Activated naive CD4-positive, alpha-beta T cell (primary cell): ENCODE measurements at places on chromosomes 7 and 10.

DNA sequence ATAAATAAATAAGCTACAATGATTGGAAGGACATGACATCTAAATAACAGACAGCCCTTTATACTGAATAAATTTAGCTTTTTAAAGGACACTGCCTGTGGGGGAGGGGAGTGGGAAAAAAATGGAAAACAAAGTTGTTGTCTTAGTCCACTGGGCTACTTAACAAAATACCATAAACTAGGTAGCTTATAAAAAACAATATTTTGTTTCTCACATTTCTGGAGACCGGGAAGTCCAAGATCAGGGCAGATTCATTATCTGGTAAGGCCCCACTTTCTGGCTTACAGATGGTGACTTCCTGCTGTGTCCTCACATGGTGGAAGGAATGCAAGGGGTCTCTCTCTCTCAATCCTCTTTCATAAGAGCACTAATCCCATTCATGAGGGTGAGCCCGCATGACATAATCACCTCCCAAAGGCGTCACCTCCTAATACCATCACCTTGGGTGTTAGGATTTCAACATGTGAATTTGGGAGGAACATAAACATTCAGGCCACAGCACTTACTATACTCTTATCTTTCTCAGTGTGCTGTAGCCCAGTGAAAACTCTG lies 43.0 kb downstream of the DNAJC12 start:
- no peak for DNase-seq

DNA sequence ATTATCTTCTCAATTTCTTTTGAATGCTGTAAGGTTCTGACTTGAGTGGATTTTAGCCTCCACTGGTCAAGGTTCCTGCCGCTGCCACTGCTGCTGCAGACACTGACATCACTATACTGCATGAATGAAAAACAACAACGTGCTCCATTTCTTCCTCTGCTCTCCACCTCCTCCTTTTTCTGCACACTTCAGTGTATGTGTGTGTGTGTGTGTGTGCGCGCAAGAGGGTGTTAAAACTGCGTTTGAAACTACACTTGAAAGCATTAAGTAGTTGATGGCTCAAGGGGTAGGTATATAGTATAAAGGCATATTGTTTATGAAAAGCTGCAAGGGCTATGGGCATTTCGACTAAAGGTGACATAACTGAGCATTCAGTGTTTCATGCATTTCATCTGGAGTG lies 3.5 kb downstream of the GLCCI1 start:
- DNase-seq: no peak

GRCh38 chr10:58897708-58898107 lies 278.7 kb upstream of the PHYHIPL start:
- DNase-seq: no peak

DNA sequence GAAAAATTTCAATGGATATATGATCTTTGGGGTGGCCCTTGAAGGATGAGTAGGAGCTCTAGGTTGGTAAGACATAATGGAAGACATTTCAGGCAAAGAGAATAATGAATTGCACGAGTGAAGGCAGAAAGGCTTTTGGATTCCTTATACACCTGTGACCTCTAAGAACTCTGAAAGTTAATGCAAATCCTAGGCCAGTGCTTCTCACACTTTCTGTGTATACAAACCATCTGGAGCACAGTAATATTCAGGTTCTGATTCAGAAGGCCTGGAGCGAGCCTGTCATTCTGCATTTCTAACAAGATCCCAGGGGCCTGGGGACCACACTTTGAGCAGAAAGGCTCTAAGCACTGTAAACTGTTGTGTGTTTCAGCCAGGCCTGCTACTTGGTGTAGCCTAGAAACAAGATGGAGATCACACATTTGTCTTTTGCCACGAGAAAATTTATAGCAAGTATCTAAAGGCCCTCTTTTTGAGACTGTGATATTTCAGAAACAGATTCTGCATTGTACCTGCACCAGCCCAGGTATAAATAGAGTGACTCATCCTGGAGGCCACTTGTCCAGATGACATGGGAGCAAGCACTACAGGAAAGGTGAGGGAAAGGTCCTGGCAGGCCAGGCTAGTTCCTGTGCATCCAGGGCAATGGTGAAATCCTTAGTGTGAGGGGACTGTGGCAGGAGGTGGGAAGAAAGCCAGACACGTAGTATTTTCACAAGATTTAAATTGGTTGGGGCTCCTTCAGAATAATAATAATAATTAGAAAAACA lies 24.4 kb downstream of the MRPS33 start:
- DNase-seq: no peak

DNA sequence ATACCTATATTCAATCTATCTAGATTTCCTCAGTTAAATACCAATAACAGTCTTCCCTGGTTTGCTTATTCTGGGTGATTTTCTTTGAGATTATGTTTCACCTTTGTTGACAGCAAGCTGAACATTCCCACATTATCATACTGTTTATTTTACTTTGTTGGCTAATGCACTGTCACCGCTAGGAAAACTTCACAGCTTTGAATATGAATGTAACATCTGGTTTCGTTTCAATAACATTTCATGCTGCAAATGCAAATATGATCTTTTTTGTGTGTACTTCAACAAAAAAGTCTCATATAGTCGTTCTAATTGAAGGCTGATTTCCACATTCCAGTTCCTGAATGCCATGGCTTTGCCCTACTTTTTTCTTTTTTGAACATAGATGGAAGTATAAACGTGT lies 946.3 kb upstream of the GHITM start:
- no peak for DNase-seq

GRCh38 chr7:128125816-128126215 lies 94.6 kb upstream of the LRRC4 start:
- DNase-seq: no peak

DNA sequence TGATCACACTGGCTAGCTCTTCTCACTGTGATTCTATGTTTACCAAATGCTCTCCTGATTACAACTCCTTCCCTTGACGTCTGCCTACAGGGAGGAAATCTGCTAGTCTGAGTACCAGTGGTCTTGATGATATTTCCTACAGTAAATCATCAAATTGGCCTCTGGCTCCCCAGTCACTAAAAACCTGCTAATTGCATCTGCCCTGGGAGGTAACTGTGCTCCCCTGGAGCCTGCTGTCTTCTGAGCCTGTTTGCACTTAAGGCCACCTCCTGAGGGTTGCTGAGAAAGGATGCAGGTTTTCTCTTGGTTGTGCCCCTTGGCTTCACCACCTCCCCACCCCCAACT lies 56.0 kb downstream of the ELMO1 start:
- no peak for DNase-seq

DNA sequence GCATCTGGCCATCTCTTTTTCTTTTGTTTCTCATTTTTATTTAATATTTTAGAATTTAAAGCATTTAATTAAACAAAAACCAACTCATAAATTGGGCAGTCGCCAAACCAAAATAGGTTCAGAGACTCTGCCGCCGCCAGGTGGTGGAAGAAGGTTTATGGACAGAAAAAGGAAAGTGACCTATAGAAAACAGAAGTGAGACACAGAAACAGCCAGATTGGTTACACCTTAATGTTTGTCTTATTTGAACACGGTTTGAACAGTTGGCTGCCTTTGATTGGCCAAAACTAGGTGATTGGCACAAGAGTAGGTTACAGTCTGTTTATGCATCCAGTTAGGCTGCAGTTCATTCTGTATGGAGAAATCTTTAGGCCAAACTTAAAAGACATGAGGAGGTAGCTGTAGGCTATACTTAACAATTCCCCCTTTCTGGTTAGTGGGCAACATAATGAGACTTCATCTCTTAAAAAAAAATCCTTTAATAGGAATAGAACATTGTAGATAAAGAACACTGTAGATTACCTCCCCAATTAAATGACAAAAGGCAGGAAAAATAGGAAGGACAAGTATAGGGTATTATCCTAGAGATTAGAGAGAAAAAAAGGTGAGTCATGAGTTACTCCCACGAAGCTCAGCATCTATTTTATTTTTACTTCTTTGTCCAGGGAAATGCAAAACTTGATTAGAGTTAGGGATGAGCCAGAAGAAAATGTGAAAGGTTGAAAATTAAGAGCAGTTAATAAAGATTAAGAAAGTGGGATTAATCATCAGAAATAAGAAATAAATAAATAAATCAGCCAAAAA lies 23.9 kb upstream of the CYCS start:
- DNase-seq: no peak

- DNase-seq: no peak
Observed at GRCh38 chr7:135799881-135800280, 51.3 kb upstream of the FAM180A start.

DNA sequence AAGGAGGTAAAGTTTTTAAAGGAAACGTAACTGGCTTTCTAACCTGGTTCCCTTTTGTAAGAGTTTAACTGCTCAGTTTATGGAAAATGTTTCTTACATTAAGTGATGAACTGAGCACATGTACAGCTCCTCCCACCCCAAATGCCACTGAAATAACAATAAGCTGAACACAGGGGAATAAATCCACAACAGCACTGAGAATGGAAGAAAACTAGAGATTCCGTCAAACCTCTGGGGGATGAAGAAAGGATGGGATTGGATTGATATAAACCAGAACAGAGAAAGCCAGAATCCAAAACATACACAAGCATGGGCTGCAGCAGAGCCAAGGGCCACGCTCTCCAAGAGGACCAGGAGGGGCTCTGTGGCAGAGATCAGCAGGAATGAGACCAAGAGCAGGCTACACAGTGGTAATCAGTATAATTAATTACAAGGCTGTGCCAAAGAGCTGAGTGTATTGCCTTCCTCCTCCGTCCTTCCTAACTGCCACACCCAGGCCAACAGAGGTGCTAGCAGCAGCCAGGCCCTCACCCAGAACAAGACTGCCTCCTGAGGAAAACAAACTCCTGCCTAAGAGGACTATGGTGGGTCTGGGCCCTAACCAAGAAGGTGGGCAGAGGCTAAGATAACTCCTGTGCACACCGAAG lies 73.9 kb downstream of the KIAA1549 start:
- DNase-seq: no peak

DNA sequence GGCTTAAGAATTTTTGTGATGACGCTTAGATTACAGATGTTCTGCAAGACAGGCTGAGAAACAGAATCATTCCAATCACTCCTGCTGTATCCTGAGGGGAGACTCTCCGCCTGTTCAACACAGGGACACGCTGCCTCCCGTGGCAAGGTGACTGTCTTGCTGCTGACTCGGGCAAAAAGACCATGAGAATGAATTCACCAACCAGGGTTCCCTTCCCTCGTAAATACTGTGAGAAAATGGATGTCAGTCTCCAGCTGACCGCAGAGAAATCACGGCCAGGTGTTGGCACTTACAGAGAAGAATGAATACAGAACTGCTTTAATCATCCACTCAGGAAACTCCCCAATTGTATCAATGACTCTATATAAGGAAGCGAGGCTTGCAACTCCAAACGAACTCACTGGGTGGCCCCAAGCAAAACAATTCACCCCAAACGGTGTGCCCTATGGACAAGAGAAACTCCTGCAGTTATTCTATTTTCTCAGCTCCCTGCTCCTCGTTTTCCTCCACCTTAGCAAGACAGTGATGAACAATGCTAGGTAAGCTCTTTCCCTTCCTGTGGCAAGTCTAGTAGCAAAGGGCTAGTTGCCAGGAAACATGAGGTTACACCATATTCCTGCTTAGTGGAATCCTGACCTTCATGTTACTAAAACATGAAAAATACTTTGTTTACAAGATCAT lies 22.8 kb downstream of the GNA12 start:
- DNase-seq: no peak

DNA sequence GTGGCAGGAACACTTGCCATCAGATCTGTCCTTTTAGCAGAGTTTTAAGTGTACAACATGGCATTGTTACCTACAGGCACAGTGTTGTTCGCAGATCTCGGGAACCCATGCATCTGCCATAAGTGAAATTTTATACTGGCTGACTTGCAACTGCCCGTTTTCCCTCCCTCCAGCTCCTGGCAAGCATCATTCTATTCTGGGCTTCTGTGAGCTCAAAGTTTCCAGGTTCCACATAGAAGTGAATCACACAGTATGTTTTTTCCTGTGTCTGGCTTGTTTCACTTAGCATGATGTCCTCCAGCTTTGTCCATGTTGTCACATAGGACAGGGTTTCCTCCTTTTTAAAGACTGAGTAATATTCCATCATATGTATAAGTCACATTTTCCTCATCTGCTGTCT lies 56.6 kb downstream of the C10orf143 start:
- DNase-seq: no peak

GRCh38 chr10:86498598-86498997 lies 23.0 kb downstream of the WAPL start:
- no peak for DNase-seq

DNA sequence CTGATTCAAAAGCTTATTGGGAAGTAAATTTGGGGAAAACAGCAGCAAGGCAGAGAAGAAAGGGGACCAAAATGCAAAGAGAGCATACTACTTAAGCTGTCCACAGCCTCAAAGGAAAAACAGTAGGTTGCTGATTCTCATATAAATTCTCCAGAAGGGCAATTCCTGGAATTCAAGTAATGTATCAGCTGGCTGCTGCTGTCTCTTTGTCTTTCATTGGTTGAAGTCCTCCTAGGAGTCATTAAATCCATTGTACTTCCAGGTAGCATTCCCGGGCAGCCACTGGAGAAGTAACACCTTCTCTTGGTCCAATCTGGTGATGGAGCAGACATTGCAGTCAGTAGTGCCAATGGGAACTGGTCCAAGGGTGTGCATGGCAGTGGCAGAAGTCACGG lies 22.7 kb downstream of the BET1 start:
- no peak for DNase-seq

- DNase-seq: no peak
Observed at GRCh38 chr7:51351661-51352060, 35.1 kb upstream of the COBL start.

- DNase-seq: no peak
Observed at GRCh38 chr10:132723330-132723970, 62.5 kb downstream of the NKX6-2 start.

DNA sequence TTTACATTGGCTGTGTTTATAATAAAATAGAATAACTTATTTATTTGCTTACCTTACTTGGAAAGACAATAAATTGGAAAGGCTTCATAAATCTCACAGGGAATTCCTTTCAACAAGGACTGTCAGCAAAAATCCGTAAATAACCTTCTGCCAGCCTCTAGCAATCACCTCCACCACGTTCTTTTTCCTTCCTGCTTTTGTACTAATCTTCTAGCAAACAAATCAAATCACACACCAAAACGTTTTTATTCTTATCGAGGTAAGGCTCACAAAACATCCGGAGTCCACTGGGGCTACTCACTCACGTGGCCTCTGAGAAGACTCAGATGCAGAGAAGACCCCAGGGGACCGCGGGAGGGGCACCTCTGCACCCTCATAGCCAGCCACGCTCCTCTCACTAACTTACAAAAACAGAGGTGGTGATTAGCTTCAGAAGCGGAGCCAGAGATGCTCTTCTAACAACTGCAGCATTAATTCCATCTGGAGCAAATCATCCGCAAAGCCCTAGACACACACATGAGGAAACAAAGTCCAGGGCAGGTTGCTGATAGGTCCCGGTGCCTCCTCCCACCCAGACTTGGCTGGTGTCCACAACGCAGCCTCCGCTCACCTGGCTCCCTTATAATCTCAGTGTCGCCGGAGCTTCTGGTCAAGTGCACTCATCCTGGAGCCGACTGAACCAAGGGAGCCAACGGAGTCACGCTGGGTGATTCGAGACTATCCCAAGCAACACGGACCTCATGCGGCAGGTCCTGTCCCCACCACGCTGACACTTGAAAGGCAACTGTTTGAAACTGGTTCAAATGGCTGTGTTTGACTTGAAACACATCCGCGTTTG lies 22.5 kb downstream of the CTBP2 start:
- DNase-seq: no peak
